NCI-H1436 (cell line): ENCODE measurements at places on chromosomes 3 and 15.

DNA sequence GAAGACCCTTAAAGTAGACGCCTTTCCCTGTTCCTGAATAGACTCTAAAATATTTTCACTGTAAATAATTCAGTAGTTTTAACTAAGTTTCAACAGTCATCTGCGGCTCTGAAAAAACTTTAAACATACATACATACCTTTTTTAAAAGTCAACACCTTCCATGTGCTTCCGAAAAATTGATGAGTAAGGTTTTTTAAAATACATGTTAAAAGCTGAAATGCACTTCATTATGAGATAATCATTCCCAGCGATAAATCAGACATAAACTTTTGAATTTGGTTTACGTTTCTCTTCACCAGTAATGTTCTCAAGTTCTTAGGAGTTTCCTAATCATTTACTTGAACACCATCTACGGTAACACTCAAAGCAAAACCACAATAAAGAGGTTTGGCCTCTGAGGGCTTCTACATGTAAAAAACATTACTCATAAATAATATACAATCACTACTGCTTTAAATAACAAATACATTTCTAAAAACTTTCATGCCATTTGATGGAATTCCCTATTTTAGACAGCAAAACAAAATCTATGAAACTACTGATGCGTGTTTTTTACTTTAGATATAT is 403.5 kb downstream of the SHQ1 start:
- no peak for DNase-seq

GRCh38 chr3:16382845-16383244 is 117.8 kb downstream of the OXNAD1 start:
- no peak for DNase-seq

- DNase-seq = no peak
These were observed 65.4 kb upstream of the HERC1 start for GRCh38 chr15:63899193-63899592.

GRCh38 chr3:88640581-88640980 is 466.8 kb upstream of the EPHA3 start:
- no peak for DNase-seq

DNA sequence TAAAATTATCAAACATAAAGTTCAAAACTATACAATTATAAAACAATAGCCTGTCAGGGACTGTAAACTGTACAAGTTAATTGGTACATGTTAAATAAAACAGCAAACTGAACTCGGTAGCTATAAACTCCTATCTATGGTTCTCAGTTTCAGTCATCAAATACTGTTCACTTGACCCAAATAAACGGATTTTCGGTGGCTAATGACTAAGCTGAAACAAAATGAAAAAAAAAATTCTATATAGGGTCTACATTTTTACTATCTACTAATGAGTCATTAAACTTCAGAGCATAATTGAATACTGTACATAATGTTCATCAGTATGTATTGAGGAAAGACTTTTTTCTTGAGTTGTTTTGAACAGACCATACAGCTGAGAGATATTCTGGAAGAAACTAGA is 6.6 kb downstream of the PROK2 start:
- DNase-seq = no peak

DNA sequence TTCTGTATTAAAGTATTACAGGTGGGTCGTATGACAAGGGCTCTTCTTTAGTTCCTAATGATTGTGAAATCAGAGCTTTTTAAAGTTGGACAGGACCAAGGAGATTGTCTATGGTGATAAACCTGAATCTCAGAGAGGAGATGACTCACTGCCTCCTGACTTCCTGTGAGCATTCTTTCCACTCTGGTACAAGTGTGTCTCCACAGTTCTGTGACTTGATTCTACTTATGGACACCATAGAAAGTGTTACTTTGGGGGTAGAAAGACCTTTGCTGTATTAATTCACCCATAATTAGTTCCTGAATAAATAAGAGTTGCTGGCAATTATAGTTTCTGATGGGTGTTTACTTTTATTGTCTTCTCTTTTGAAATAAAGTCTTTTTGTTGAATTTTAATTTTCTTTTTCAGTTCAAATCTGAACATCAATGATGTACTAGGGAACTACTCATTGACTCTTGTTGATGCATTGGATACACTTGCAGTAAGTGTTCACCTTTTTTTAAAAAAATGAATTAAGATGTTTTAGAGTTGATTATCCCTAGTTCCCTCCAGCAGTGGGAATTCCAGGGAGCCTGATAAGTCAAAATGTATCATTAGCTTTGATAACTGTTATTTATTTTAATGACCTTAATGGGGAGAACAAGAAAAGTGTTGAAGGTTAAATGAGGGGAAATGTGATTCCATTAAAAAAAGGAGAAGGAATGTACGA is 7.4 kb downstream of the EDEM1 start:
- DNase-seq = no peak

DNA sequence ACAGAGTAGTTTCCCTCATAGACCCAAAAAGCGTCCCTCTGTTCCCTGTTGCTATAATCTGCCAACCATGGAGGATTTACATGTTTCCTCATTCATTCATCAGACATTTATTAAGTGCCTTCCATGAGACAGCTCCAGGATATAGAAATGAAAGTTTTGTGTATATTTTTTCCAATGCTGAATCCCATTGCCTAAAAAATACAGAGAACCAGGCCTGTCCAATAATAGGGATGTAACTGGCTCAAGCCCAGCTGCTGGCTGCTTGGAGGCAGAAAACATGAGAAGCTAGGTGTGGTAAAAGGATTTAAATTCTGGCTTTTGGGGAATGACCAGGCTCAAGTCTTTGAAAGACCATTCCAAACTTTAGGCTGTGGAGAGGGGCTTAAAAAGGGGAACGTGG is 41.5 kb downstream of the RARB start:
- DNase-seq = no peak

- DNase-seq = no peak
These were observed 23.7 kb downstream of the CPN2 start for GRCh38 chr3:194327218-194328052.

DNA sequence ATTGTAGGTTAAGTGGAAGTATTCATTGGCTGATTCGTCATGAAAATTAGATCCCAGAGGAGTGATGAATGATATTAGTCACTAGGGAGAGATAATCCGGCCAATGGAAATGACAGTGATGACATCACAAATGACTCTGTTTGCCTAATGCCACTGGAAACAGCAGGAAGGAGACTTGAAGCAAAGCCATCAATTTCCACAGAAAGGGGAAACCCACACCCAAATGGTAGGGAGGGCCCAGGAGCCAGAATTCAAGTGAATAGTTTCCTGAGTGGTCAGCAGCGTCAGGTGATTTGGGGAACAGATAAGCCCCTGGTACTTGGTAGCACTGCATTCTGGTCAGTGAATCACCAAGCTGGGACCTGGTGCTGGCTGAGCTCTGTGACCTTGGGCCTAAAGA is 3.3 kb upstream of the ADAMTS9 start:
- DNase-seq = no peak

GRCh38 chr15:39976291-39977274 is 42.7 kb downstream of the EIF2AK4 start:
- peak; percentile 58 for DNase-seq

- DNase-seq = peak; percentile 14
These were observed 654.6 kb downstream of the MECOM start for GRCh38 chr3:169008776-169009358.

GRCh38 chr3:123722456-123722855 is 137.6 kb upstream of the HACD2 start:
- DNase-seq = no peak

GRCh38 chr3:56269755-56270535 is 198.3 kb downstream of the ERC2 start:
- DNase-seq = no peak

DNA sequence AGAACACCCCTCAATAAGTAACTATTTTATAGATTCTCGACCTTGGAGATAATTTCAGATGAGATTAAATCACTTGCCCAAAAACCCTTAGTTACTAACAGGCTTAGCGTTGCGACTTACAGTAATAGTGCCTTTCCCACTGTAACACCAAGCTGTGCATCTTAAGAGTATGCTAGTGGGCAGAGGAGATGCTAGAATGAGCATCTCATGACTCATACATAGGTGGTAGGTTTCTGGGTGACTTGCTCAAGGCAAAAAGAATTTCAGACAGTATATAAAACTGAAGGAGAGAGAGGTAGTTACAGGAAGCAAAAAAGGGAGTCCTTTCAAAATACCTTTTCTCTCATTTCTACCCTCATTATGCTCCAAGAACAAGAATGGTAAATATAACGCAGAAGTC is 3.9 kb downstream of the KATNBL1 start:
- no peak for DNase-seq

GRCh38 chr3:28376424-28376823 is 27.8 kb upstream of the AZI2 start:
- DNase-seq = no peak

GRCh38 chr15:70240082-70240481 is 142.4 kb upstream of the TLE3 start:
- no peak for DNase-seq

DNA sequence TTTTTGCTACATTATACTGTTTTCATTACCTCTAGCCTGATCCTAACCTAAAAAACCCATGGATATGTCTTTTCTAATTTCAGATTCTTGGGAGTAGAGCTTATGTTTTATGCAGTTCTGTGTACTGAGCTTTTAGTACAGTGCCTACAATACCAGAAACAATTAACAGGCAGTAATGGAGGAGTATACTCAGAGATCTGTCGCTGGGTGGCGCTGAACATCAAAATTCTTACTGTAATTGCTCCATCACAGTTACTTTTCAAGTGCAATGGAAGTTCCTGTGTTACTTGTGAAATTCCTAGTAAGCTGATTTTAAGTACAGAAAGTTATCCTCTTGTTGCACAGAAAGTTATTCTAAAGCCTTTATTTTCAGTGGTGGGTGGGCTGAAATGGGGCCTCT is 66.9 kb downstream of the RNF13 start:
- DNase-seq = no peak

DNA sequence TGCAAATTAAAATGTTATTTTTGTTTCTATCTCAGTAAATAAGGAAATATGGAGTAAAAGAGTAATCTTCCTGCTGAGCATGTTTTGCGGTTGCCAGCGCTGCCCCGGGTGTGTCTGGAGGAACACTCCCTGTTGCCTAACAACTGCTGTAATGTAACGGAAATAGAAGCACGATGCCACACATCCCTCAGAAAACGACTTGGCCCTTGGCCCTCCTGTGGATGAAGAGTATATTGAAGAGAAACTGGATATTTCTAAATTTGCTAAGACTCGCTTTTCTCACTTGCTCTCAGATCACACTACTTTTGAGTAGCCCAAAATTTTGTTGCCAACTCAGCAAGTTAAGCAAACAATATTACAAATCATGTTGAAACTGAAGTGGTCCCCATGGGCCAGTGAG is 18.9 kb downstream of the CX3CR1 start:
- no peak for DNase-seq

GRCh38 chr15:40416056-40416455 is 10.5 kb downstream of the IVD start:
- DNase-seq = no peak

DNA sequence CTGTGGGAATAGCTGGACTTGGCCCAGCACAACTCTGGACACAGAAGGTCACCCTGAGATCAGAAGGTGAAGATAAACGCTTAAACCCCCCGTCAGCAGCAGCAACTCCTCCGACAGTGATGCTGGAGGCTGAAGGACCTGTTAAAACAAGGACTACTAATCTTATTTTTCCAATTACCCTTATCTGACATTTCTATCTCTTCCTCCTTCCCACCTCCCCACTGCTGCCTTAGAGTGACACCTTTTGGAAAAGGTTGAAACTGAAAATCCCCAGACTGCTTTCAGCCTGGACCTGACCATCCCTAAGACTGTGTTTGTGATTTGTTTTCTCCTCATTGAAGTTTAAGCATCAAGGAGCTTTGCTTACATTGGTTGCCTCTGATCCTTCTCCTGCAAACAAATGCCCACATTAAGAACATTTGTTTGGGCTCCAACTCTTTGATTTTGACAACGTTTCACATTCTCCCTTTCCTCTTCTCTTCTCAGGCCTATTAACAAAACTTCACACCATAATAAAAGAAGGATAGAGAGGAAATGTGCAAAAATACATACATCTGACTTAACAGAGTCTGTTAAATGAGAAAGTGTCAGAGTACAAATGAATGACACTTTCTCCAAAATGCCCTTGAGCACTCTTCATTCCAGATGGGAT is 410.6 kb upstream of the WNT5A start:
- no peak for DNase-seq

DNA sequence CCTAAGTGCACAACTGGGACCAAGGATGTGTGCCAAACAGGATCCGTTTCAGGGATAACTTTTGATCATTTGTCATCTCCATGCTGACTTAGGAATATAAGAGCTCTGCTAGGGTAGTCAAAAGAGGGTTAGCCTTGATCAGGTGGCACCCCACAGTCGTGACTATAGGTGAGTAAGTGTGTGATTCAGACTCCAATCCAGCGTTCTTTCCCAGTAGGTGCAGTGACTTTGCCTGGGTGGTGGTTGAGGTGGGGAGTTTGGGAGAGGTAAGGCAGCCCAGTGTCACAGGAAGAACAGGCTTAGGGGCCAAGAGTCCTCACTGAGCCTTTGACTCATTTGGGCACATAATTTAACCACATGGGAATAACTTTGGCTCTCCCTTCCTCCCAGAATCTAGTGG is 51.0 kb downstream of the CHDH start:
- DNase-seq = no peak

- DNase-seq = no peak
These were observed 519.8 kb upstream of the GBE1 start for GRCh38 chr3:82281205-82281604.

DNA sequence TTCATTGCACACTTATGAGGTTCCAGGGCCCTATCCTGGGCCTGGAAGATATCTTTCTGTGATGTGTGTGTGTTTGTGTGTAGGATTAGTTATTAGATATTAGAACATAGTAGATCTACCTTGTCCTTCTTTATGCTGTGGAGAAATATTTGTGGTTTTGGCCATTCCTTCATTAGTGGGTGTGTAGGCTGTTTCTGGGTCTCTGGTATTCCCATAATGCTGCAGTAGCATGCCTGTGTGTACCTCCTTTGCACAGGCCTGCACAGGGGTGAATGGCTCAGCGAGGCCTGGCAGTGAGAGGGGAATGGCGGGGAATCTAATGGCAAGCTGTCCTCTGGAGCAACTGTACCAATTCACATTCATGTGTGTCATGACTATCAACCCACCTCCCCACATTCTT is 125.8 kb upstream of the MRPS22 start:
- DNase-seq = no peak

GRCh38 chr15:76730262-76730661 is 174.9 kb downstream of the SCAPER start:
- no peak for DNase-seq
